ENCODE measurements at places on chromosomes 12 and 14.

DNA sequence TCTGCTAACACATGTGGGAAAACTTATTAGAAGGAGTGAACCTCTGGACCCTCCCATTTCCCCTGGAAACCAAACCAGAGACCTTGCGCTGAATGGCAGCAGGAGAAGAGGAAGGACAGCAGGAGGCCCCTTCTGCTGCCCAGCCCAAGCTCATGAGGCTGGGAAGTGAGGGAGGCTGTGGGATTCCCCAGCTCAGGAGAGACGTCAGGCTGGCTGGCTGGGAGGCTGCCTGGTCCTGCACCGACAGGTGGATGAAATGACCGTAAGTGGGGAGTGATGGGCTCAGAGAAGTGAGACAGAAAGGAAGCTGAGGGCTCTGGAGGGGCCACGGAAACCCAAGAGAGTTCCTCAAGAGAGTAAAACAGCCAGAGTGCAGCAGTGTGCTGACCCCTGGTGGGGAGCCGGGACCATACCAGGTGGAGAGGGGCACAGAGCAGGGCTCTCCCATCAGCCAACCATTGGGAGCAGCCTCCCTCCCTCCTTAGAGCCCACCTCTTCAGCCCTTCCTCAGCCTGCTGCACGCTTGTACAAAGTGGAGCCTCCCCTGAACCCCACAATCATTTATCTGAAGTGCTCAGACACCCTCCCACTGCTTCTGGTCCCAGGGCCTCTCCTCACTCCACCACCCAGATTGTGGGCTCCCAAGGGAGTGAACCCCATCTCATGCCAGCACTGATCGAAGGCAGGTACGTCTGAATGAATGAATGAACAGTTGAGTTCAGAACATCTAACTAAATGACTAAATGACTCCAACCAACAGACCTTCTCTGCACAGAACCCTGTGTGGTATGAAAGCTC lies 14.0 kb downstream of the TAMALIN start:
- DNase-seq = peak; percentile 15

GRCh38 chr14:51818748-51819380 lies 41.5 kb upstream of the GNG2 start:
- no peak for DNase-seq

DNA sequence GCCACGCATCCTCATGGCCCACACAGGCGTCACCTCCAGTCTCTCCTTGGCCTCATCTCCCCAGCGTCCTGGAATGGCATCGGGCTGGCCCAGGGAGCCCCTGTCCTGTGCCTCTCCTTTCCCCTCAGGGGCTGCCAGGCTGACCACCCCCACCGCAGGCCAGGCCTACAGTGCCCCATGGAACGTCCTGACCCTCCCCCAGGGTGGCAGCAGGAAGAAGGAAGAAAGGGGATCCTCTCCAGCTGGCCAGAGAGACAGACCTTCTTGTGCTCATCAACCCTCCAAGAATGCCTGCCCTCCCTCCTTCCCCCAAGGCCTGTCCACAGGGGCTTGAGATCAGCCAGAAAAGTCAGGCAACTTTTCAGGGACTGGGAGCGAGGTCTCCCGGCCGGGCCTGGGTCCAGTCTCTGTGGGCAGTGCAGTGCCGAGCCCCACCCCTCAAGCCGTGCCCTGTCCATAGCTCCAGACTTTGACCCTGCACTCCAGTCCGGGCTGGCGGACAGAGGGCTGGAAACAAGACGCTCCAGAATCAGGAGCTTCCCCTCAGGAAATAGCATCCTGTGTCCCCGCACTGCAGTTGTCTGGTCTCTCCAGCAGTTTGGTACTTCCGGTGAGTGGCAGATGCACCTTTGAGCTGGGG lies at the start of gene DAO:
Gene DAO, plus strand, starts transcription at position 478 of the 640 bp plus-strand sequence. CDS start 4,915 bp downstream, outside the sequence.
- DNase-seq = no peak

DNA sequence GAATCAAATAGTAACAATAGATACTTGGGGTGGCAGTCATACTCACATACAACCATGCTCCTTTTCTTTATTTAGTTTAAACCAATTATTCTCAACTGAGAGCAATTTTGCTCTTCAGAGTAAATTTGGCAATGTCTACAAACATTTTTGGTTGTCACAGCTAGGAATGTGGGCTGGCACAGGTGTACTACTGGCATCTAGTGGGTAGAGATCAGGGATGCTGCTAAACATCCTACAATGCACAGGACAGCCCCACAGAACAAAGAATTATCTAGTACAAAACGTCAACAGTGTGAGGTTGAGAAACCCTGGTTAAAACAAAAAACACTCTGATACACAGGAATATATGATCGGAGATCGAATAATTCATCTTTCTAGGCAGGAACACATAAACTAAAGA lies 186.5 kb downstream of the NELL2 start:
- no peak for DNase-seq

DNA sequence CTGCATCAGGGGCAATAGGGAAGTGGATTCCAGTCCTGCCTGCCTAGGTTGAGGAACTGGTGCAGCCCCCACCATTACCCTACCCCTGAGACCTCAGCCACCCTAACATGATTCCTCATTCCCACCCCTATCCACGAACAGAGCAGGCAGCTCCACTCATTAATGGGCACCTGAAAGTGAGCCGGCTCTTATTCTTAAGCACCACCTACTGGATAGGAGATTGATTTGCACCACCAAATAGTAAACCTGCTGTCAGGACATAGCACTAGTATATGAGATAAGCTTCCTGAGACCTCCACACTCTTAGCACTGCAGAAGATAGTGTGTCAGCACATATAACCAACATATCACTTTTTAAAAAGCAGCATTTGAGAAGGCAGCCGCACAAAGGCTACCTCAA lies 573.2 kb downstream of the SOX5 start:
- no peak for DNase-seq

GRCh38 chr14:32622742-32623141 lies 293.6 kb downstream of the AKAP6 start:
- no peak for DNase-seq

DNA sequence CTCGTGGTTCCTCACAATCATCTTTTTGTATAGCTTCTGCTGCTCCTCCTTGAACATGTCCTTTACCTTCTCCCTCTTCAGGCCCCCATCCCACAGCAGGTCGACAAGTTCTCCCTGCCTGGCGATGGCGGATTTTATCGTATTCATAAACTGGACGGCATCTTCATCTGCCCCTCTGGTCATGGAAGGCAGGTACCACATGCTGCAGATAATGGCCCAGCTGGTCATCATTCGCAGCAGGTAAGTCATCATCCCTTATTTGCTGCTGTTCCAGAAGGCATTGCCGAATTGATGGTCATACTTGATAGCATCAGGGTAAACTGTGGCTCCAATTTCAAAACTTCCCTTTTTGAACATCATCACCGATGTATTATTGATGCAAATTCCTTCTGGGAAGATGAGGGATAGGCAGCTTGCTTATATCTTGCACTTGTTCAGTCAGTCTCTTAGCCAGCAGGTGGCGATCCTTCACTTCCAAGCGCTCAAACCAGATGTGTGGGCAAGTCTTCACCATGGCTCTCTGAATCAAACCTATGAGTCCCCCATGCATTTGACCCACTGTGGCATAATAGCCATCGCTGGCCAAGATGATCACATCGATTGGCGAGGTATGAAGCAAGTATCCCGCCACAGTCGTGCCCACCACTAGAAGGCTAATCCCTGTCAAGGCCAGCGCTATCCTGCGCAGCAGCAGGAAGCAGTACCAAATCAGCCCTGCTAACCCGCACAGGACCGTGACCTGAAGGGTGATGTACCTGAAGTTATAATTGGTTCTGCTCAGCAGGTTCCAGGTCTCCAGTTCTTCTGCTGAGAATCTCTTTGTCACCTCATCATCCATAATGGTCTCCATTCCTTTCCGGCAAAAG lies 381.5 kb upstream of the STXBP6 start:
- no peak for DNase-seq

DNA sequence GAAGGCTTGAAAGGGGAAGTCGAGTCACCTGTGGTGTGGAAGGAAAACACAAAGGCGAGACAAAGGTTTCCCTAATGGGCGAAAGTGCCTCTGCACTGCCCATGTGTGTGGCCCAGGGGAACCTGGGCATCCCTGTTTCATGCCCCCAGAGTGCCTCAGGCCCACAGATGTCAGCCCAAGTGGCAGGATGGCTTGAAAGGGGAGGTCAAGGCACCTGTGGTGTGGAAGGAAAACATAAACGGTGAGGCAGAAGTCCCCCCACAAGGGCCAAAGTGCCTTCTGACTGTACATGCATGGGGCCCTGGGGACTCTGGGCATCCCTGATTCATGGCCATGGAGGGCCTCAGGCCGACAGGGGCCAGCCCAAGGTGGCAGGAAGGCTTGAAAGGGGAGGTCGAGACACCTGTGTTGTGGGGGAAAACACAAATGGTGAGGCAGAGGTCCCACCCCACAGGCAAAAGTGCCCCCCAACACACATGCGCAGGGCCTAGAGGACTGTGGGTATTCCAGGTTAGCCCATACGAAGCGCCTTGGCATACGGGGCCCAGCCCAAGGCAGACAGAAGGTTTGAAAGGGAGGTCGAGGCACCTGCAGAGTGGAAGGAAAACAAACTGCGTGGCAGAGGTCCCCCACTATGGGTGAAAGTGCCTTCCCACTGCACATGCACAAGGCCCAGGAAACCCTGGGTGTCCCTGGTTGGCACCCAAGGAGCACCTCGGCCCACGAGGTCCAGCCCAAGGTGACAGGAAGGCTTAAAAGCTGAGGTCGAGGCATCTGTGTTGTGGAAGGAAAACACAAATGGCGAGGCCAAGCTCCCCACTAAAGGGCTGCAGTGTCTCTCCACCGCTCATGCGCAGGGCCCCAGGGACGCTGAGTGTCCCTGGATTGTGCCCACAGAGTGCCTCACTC lies 382.3 kb downstream of the ALG10 start:
- DNase-seq = no peak

- no peak for DNase-seq
These were observed 38.4 kb upstream of the CPM start for GRCh38 chr12:68971404-68971803.

DNA sequence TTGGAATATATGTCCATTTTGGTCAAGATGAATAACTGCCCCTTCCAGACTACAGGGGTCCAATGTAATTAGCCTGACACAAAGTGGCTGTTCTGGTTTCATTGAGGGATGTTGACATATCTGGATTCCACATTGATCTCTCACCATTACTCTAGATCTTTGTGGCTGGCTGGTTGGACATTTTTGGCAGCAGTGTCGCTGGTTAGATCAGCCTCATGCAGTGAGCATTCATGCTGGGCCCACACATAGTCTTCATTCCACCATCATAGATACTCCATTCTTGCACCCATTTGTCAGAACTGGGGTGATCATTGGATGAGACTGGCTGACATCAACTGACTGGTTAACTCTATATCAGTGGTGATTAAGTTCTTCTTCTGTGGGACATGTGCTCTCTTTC lies 74.4 kb downstream of the MGST1 start:
- DNase-seq = no peak

- DNase-seq = no peak
These were observed 52.9 kb upstream of the JDP2 start for GRCh38 chr14:75374911-75375310.

GRCh38 chr12:12397184-12397583 lies 40.3 kb downstream of the BORCS5 start:
- DNase-seq = no peak

GRCh38 chr12:59619461-59620240 lies 23.8 kb downstream of the SLC16A7 start:
- no peak for DNase-seq

DNA sequence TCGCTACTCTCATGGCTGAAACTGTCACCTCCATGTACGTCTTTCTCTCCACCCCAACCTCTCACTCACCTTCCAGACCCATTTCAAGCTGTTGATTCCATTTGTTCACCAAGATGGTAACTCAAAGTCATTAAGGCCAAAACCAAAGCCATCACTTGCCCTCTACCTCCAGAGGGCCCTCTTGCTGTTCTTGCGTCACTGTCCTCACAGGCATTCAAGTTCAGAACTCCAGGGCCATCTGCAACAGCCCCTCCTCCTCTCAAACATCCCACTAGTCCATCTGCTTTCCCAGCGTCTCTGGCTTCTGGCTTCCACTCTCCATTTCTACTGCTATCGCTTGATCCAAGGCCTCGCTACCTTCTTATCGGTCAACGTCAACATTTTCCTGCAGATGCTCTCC lies 74.5 kb downstream of the VWF start:
- no peak for DNase-seq

DNA sequence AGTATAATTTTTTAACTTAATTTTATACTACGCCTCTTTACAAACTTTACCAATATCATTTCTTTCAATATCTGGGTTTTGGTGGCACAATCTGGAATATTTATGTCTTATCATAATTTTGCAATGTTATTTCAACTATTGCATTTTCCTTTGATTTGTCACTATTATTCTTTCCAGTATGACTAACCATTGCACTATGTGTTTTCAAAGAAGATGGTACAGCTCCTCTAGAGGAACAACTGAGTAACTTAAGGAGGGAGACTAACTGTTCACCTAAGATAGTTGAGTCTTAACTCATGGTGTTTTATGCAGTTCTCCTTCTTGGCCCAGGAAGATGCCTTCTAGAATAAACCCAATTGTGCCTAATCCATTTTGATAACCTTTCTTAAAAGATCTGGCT lies 60.5 kb upstream of the KIF21A start:
- DNase-seq = no peak

- no peak for DNase-seq
These were observed 64.4 kb upstream of the OSBPL8 start for GRCh38 chr12:76623931-76624330.

- DNase-seq = no peak
These were observed 496 bp upstream of the ISCU start for GRCh38 chr12:108561852-108562347.

GRCh38 chr12:16349131-16349460 lies 1.7 kb downstream of the MGST1 start:
- DNase-seq = no peak

- DNase-seq = no peak
These were observed 89.7 kb downstream of the TMTC1 start for GRCh38 chr12:29694002-29694401.

DNA sequence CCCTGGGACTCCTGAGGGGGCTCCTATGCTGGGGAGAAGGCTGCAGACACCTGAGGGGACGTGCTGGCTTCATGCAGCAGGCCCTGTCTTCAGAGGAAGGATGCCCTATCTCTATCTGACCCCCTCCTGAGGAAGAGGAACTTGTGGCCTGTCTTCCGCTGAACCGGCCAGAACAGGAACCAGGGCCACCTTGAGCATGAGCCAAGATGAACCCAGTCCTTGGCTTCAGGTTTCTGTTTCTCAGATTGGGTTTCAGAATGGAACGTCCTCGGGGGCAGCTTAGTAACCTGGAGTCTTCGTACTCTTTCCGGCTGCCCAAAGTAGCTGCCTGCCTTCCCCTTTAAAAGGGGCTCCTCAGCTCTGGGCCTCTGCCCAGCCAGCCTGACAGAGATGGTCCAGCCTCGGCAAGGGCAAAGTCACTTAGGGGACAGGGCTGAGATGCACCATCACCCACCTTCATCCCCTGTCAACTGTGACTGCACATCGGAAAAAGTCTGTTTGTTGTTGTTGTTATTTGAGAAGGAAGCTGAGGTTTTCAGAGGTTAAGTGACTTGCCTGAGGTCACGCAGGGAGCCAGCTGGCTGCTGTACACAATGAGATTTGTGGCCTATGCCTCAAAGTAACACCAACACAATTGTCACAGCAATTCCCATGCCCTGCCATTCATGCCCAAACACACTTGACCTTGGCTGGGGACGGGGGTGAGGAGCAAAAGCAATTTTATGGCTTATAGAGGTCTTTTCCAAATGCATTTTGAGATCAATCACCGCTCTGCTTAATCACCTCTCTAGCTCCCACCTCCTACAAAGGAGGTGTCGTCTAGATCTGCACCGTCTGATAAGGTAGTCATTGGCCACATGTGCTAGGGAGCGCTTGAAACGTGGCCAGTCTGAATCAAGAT lies 13.4 kb downstream of the ASB2 start:
- DNase-seq = no peak
